ENCODE measurements at places on chromosomes 16 and 17.

- DNase-seq: peak; percentile 65
These were observed 38.8 kb downstream of the PKD1L3 start for GRCh38 chr16:71961066-71962039.

DNA sequence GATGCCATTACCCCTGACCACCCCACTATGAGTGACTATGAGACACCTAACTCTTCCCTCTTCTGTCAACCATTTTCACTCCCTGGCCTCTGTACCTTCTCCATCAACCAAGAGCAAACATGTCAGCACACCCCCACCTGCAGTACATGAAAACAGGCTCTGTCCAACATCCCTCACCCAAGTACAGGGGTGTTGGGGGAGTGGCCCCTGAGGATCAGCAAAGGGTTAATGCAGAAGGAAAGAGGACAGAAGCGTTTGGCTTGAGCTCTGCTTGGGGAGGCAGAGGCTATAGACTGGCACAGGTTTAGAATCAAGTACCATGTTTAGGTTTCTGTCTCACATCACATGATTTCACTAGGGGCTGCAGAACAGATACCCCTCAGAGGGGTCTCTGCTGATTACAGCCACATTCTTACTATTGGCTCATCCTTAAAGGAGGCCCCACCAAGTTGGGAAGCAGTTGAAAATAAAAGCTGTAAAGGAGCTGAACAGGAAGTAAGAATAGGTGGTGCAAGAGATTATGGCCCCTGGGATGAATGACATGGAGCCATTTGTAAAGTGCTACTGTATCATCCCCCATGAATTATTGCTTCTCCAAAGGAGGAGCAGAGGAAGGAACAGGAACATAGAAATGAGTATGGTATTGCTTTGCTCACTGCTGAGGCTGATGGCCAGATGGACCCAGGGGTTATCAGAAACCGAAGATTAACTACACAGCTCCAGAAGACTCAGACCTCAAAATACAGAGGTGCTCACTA lies 2.4 kb upstream of the PSMC3IP start:
- DNase-seq: no peak

GRCh38 chr17:35801583-35802224 lies 6.3 kb upstream of the MMP28 start:
- peak; percentile 93 for DNase-seq

DNA sequence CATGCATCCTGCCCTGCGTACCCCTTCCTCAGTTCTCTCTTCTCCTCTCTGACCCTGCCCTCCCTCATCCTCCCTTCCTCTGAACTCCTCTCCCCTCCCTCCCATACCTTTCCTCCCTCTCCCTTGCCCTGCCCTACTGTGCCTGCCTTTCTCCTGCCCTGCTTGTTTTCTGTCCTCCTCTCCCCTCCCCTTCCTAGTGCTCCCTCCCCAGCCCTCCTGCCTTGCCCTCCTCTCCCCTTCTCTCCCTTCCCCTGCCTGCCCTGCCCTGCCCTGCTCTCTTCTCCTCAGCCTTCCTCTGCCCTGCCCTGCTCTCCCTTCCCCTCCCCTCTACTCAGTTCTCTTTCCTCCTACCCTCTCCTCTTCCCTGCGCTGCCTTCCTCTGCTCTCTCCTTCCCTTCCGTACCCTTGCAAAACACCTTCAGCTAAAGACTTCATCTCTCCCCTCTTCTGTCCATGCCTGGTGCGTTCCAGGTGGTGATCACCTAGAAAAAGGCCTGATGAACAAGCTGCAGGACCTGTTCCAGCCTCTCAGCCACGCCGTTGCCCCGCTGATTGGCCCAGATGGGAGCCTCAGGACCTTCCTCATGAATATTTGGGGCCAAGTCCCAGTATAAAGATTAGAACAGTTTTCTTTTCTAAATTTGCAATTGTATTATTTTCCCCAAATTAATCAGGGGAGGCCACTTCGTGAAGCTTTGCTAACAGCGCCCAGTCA lies 290.5 kb downstream of the CPPED1 start:
- no peak for DNase-seq

DNA sequence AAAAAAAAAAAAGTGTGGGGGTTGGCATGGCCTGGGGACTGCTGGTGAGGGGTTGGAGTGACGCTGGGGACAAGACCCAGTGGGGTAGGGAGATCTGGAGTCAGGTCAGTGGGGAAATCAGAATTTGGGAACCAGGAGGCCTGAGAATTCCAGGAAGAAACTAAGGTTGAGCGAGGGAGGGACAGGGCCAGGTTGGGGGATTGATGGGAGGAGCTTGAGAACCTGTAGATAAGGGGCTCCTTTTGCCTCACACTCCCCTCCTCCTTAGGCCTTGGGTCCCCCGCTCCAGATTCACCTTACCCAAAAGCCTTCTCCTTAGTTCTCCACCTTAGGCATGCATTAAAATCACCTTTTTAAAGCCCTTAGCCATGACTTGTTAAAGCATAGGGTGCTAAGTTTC lies 8.3 kb upstream of the PYDC1 start:
- no peak for DNase-seq

GRCh38 chr16:57029161-57030160 lies 40.1 kb downstream of the NLRC5 start:
- DNase-seq: no peak

GRCh38 chr17:28399808-28400207 lies 6.2 kb downstream of the SLC46A1 start:
- no peak for DNase-seq

- no peak for DNase-seq
These were observed 286.7 kb downstream of the IRX3 start for GRCh38 chr16:53999841-54000240.

DNA sequence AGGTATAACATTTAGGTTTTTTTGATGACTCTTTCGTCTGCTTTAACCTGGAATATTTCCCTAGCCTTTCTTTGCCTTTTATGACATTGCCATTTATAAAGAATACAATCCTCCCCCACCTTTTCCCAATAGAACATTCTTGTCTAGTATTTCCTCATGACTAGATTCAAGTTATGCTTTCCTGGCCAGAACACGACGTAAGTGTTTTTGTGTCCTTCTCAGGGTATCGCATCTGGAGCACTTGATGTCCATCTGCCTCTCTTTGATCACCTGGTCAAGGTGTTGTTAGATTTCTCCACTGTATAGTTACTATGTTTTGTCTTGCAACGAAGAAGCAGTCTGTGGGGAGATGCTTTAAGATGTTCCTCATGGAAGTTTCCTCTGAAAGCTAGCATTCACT lies 87.4 kb downstream of the MSI2 start:
- DNase-seq: no peak

DNA sequence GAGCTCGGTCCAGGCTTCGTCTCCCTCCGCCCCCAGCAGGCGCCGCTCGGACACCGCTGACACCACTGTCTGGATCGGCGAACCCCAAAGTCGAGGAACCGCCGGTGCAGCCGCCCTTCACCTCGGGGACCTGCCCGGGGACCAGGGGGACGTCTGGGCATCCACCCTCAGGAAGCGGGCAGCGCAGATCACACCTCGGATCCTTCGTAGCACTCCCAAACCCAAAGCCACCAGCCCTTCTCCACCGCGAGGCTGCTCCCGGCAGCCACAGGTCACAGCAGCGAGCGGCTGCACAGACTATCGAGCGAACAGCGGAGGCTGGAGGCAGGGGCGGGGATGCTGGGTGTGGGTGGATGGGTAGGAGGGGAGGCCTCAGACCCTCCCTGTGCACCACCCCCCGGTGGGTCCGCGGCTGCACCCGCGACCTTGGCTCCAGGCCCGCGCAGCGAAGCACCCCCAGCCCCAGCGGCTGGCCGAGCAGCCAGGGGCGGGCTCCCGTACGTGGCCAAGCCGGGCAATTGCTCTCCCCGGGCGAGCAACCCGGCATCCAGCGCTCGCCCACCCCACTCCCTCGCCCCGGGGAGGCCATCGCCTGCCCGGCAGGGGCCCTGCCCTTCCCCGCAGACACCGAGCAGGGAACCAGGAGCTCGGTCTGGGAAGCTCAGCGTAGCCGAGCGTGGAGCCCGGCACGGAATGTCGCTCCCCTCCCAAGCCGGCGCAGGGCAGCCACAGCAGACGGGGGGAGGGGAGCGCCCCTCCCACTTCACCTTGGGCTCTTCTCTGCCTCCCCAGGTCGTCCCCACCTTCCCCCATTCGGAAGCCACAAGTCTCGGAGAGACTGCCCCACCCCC lies 1.0 kb downstream of the SDK2 start:
- peak; percentile 36 for DNase-seq

DNA sequence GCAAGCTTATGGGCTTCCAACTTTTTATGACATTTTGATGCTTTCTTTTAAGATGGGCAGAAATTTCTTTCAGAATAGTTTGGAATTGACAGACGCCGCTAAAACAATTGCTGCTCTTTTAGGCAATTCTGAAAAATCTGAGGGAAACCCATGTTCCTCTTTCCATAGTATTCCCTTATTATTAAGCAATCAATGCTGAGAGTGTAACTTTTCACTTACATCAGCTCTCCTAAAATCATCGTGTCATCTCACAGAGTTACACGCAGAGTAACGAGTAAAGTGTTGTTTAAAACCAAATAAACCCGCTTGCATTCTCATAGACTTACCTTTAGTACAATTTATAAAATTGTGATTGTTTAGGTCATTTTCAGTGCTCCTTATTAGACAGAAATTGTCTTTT lies 150.6 kb downstream of the MAF start:
- no peak for DNase-seq

GRCh38 chr17:50187751-50188530 lies 13.5 kb downstream of the COL1A1 start:
- DNase-seq: no peak
